ENCODE measurements at places on chromosomes 2 and 18.

- no peak for DNase-seq
These were observed 28.3 kb downstream of the MCFD2 start for GRCh38 chr2:46887028-46887885.

DNA sequence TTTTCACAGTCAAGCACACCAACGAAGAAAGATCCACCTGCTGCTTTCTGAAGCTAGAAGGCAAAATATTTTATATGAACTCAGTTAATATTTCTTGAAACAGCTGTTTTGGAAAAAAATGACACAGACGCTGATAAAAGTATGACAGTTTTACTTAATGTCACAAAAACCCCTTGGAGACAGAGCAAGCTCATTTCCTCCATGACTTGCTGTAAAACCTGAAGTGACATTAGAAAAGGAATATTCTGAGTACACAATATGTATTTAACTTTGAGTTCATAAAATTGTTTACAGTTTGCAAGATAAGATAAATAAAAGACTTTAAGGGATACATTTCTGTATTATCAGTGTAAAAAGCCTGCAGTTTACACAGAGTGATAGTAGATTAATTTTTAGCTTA is 105.4 kb downstream of the DSEL start:
- no peak for DNase-seq

- DNase-seq = no peak
These were observed 164.0 kb upstream of the ZEB2 start for GRCh38 chr2:144683966-144684365.

DNA sequence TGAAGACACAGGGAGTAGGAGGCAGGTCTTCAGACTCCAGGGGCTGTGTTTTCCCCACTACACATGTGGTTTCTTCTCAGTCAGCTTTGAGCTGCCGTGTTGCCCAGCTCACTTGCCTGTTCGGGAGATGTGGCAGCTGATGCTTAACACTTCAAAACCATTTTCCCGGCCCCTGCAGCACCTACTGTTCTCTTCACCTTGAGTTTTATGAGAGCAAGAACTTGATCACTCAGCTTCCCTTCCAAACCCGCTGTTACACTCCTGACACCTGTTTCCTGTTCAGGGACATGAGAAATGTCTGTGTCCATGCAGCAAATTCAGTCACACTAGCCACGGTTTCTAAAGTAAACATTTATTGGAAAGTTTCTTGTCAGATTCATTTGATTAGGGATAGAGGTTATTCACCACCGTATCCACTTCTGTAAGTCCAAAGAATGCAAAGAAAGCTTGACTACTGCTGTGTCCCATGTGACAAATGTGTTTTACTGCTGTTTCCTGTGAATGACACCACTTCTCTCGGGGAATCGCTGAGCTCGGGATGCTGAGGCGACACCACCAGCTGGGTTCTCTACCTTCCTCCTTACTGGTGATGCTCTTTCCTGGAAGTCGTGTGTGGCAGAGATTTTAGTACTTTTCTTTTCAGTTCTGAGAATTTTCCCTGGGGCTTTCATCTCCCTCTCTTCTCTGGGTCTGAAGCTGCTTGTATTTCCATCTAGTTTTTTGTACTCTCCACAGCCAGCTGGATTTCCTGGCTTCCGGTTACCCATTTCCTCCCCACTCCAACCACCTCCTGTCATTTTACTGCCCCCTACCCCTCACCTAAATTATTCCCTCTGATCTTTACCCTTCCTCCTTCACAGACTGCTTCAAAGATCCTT is 91.7 kb downstream of the KLF7 start:
- peak; percentile 68 for DNase-seq

DNA sequence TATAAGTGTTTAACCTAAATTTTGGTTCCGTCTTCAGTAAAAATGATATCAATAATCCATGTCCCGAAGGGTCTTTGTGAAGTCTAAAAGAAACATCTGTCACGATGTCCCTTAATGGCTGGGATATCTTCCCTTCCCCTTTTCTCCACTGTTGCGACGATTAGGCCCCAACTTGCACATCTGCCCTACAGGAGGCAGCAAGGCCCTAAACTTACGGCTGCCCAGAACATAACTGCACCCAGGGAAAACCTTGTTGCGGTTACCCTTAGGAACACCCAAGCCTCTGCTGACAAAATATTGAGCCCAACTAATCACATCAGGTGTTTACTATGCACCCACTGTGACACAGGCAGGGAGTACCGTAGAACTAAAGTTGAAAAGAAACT is 1.3 kb upstream of the SMAD2 start:
- no peak for DNase-seq

DNA sequence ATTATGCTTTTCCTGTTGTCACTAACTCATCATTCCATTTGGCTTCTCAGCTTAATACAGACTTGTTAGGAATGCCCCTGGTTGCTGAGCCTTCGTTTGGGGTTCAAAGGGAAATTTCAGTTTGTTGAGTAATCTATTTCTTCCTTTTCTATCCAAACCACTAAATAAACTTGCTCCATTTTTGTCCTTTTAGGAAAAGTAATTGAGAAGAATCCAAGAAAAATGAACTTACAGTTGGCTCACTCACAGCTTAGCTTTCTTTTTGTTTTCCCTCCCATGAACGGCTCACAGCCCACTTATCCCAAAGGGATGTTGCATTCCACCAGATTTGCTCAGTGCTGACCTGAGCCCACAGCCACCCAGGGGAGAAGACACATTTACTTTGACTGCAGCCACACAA is 73.9 kb downstream of the SOX11 start:
- DNase-seq = no peak

DNA sequence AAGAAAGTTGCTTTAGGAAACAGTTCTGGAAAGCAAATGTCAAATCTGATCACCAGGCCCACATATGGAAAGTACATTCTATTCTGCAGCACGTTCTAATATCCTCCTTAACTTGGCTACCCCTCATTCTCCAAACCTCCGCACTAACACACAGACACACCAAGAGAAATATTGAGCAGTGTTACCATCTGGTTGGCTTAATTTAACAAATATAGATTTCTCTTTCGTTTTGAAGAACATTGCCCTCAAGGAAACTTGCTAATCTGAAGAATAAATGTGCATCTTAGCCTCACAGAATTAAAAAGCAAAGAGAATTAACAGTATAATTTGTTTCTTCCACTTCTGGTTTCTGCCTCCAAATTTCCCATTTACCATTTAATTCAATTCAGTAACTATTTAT is 72.8 kb upstream of the TTC39C start:
- DNase-seq = no peak

- no peak for DNase-seq
These were observed 545 bp upstream of the CDCA7 start for GRCh38 chr2:173354073-173354581.

- DNase-seq = peak; percentile 57
These were observed 17.5 kb downstream of the SERTAD2 start for GRCh38 chr2:64635976-64636911.

DNA sequence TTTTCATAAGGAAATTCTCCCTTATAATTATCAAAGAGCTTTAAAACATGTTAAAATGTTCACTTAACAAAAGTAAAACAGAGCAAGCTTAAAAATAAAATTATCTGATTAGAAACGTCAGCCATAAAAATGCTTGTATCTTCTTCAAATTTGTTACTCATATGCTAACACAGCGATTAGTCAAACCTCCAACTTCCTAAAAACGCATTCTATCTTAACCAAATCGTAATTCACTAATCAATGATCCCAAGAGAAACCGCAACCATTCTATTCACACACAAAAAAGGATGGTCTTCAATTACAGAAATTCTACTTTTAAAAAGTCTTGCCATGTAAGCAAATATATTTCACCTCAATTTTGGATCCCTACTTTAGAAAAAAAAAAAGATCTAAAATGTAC is 1.9 kb downstream of the STK17B start:
- DNase-seq = no peak

DNA sequence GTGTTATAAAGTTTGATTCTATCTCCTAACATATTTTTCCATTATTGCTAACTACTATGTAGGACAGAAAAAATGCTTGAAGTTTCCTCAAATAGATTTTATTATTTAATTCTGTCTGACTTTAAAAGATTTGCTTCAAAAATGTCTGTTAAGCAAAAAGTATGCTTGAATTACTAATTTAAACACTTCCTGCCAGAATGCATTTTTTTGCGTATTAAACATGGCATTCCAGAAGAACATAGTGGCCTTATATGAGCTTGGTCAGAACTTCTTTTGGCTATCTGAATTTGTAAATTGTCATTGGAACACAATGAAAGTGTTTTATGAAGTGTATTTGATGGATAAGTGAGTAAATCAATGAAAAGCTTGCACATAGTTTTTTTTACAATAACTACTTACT is 37.8 kb downstream of the MBD5 start:
- no peak for DNase-seq

DNA sequence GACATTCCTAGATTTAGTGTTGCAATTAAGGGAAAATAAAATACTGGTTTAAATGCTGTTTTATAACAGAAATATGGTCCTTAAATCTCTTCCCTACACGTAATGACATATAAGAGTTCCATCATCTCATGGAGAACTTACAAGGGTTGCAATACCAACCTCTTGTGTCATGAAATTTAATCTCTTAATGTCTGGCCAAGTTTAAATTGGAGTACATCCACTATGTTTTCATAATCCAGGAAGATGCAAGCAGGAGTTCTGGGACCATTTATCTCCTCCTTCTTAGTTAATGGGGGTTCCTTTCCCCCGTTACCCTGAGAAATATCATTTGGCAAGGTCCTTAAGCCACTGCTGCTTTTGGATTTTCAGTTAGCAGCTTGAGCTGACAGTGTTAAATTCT is 126.0 kb upstream of the ACVR2A start:
- no peak for DNase-seq

GRCh38 chr2:28615706-28616105 is 119.8 kb downstream of the PLB1 start:
- no peak for DNase-seq

GRCh38 chr2:241739651-241740050 is 5.2 kb downstream of the D2HGDH start:
- peak; percentile 37 for DNase-seq

- no peak for DNase-seq
These were observed 20.6 kb downstream of the EVA1A start for GRCh38 chr2:75539955-75540716.

DNA sequence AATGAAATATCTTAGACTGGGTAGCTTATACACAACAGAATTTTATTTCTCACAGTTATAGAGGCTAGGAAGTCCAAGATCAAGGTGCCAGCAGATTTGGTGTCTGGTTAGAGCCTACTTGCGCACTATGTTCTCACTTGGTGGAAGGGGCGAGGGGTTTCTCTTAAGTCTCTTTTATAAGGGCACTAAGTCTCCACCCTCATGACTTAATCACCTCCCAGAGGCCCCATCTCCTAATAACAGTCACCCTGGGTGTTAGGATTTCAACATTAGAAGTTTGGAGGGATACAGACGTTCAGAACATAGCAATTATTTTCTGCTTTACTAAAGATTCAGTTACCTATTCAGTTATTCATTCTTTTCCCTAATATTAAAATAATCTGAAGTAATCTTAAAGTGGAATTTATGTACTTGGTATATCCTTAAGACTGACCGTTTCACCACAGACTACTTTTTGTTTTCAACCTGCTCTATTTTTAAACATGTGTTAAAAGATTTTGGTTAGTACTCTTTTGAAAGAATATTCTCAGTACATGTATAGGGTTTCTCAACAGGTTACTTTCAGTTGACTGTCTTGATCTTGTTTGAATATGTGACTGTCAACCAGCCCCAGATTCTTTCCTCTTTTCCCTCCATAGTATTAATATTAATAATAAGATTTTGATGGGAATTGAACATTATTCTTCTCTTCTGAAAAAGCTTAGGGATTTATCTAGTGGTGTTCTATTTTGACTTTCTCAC is 130.0 kb downstream of the TAF4B start:
- no peak for DNase-seq

DNA sequence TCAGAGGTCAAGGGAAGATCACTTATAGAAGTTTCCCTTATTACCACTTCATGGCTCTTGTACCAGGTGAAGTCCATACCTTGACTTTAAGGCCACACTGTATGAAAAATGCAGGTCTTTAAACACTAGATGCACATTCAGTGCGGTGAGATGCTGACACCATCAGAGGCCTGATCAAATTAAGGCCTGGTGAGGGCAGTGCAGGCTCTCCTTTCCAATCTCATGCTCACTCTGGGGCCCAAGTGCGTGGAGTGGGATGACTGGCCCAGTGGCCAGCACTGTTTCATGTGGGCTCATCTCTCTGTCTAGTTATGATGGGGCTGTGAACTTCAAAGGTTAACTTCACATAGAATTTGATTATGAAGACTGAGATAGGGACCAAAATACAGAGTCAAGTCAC is 281.1 kb downstream of the SLC4A3 start:
- DNase-seq = no peak

GRCh38 chr2:133509777-133510176 is 58.5 kb downstream of the NCKAP5 start:
- no peak for DNase-seq

GRCh38 chr2:61694312-61695274 is 156.4 kb upstream of the XPO1 start:
- DNase-seq = peak; percentile 98

- peak; percentile 11 for DNase-seq
These were observed 210.3 kb downstream of the GLI2 start for GRCh38 chr2:120945832-120946499.

GRCh38 chr2:223779877-223780276 is 57.5 kb downstream of the AP1S3 start:
- DNase-seq = no peak

GRCh38 chr2:86482034-86482433 is 40.9 kb downstream of the KDM3A start:
- DNase-seq = no peak

DNA sequence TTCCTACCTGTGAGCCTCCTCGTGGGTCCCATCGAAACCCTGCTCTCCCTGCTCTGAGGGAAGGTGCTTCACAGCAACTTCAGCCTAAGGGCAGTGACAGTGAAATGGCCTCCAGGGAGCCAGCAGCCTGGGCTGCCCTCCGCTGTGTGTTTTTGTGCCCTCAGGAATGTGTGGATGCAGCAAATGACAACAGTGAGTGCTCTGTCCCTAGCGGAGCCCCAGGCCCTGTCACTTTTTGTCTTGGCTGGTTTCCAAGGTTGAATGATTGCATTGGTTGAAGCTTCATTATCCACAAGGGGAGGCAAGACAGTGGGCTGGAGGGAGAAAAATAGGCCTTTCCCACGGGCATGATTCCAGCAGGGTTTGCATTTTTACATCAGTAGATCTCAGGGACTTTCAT is 42.9 kb downstream of the STON1 start:
- no peak for DNase-seq

DNA sequence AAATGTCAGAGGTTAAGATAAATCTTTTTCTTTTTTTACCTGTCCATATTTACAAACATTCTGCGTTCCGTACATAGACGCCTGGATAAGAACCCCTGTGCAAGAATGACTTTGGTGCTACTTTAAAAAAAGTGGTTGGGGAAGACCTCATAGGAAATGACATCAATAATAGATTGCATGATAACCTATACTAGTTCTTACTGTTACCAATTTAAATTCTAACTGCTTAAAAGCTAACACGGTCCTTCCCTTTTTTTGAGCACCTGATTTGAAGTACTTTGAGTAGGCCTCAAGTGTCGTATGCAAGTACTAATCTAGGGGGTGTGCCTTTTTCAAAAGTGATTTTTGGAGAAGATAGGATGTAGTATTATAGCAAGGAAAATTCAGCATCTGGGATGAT is 2.1 kb downstream of the SLC39A10 start:
- DNase-seq = no peak
